ENCODE measurements at places on chromosomes 12 and 14.

GRCh38 chr12:75890141-75890540, 141.4 kb downstream of the PHLDA1 start:
- no peak for DNase-seq

DNA sequence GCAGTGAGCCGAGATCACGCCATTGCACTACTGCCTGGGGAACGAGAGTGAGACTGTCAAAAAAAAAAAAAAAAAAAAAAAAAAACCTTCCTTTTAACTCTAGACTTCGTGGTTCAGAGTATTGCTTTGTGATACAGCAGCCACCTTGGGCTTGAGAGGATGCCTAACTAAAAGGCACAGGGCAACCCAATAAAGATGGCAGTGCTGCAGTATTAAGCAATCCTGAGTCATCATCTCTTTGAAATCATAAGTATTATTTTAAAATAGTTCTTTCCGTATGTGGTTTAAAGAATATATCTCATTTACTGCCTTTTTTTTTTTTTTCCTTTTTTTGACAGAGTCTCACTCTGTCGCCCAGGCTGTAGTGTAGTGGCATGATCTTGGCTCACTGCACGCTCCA, 116.1 kb downstream of the PLEKHA5 start:
- DNase-seq = no peak

- no peak for DNase-seq
Measured at GRCh38 chr12:54890339-54890738, 36.0 kb downstream of the MUCL1 start.

DNA sequence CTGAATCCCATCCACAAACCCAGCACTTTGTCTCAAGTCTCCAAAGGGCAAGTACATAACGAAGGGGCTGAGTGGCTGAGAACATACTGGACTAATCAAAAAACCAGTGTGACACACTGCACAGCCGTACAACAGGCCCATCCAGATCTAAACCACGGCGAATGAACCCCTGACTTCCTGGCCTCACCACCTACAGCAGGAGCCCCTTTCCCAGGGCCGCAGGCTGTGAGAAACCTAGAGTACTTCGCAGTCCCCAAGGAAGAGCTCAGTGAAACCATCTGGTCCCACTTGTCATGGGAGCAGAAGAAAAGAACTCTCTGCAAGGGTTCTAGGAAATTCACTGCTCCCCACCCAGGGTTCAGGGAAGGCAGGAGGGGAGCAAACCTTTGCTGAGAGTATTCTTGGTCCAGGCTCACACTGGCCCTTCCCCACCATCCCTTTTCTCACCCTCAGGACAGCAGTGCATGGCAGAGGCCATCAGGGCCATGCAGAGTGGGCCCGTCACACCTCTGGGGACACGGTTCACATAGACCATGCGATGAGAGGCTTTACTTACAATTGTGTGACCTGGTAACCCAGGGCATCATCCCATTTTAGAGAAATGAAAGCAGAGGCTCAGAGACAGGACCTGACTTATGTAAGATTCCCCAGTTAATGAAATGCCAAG, 192.8 kb downstream of the BCL11B start:
- no peak for DNase-seq

- DNase-seq = no peak
Measured at GRCh38 chr12:49626169-49626835, 2.9 kb downstream of the PRPF40B start.

DNA sequence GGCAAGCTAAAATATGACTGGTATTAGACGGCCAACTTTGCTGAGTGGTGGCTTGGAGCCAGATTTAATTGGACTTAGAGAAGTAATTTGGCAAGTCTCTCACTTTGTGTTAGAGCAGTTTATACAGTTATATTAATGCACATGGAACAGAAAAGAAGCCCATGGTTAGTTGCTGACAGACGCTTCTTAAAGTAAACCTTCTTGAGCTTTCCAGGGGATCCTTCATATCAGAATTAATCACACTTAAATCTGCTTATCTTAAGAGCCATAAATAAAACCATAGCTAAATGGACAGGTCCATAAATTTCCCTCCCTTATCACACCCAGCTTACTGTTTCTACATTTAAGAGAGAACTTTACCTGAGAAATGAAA, 9.6 kb downstream of the GSG1 start:
- DNase-seq = no peak
